Spinal cord (tissue), 10 donors: ENCODE measurements at places on chromosomes 5 and 9.
A peak's percentile ranks its signal among the peaks of the same experiment; 100 is the strongest.

DNA sequence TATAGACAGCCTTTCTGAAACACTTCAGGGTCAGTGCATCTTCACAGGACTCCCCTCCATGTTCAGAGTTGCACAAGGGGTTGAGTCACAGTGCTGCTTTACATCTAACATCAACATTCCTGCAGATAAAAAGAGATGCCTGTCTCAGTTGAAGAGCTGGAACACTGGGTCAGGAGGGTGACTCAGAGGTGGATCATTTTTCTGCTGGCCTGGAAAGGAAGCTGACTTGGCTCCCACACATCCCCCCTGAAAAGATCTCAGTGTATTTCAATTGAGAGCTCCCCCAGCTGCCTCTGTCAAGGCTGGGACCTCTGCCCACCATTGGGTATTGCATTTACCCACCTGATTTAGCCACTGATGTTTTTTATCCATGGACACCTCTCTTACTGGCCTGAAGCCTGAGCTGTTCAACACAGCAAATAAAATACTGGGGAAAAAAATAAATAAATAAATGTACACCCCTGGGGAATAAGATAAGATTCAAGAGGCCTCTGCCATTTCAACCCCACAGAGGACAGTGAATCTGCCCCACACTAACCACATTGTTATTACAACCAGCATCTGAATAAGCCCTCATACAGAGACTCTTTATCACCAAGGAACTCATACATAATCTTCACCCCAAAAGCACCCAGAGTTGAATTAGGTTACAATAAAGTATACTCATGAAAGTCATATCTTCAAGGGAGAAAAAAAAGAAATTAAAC is 716.4 kb downstream of the SEMA5A start:
- DNase-seq, result no peak

DNA sequence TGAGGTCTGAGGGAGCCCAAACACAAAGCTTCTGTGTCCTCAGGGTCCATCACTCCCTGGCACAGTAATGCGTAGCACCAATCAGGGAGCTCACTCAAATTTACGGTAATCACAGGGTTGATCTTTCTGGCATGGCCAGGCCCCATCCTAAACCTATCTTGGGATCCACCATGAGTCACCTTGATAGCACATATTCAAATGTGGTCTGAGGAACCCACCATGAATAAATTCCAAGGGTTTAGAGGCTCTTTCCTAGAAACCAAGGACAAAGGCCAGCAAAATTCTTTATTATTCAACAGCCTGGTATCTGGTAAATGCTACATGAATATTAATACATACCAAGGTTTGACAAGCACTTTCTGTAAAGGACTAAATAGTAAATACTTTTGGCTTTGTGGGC is 254.5 kb downstream of the TLR4 start:
- DNase-seq, result no peak

- no peak for DNase-seq
Measured at GRCh38 chr5:32197032-32197431, 22.9 kb upstream of the GOLPH3 start.

DNA sequence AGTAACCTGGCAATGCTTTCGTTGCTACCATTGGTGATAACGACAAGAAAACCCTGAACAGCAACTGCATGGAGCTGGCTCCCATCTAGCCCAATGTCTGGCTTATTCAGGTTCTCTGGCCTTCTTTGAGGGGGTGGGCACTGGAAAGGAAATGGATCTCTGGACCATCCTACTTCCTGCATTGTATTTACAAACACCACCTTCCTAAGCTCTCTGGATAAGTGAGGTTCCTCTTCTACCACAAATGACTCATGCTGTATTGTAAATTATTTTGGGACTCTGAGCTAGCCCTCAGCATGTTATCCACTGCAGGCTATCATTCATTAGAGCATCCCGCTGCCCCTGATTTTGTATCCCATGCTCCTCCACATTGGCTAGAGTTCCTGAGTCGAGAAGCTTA is 136.9 kb upstream of the KLF9 start:
- DNase-seq, result no peak

DNA sequence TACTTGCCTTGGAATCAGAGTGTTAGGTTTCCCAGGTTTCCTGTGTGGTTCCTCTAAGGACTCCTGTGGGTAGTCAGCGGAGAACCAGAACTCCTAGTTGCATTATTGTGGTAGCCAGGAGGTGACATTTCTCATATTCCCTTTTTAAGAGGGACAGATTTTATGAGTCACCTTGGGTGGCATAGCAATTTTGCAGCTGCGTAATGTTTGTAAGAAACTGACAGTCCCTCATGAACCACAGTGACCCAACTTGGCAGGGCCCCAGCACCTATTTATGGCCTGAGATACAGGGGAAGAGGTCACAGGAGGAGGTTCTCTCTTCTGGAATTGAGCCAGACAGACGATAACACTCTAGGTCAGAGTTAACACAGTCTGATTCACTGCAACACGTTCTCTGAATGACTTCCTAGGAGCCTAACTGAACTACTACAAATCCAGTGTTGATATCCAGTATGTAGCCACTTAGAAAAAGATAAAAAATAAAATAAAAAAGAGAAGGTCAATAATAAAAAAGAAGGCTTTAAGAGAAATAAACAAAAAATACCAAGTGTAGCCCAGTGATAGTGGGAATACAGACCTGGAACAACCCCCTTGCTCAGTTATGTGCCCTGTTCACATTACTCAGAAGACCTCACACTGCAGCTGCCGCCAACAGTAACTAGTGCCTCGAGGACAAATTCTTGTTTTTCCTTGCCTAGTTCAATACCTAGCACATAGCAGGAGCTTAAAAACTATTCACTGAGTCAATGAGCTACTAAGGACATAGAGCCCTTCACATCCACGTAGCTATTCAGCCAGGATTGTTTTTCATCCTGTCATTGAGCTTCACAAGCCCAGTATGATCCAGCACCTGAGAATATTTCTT is 50.7 kb upstream of the VLDLR start:
- DNase-seq, result peak; percentile 27

DNA sequence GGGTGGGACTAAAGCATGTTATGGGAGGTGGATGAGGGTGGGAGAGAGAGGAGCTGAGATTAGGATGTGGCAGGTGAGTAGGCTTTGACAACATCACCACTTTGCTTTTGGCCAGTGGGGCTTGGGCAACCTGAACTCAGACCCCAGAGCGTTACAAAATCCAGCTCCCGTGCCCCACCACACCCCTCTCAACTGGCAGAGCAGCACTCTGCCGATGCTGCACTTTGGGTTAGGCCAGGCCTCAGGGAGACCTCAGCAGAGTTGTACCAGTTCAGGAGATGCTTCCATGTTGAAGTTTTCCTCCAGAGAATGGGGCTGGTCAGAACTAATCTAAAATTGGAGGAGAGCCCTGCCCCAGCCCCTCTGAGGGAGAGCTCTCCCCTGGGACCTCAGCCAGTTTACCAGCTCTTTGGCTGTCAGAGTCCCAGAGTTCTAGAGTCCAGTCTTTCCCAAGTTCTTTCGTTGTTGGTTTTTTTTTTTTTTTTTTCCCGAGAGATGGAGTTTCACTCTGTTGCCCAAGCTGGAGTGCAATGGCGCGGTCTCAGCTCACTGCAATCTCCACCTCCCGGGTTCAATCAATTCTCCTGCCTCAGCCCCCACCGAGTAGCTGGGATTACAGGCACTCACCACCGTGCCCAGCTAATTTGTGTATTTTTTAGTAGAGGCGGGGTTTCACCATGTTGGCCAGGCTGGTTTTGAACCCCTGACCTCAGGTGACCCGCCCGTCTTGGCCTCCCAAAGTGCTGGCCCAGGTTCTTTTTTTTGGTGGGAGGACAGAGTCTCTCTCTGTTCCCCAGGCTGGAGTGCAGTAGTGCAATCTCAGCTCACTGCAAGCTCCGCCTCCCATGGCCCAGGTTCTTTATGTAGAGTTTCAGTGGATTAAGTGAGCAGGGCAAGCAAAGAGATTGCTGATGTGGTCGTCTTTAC is 17.8 kb downstream of the NUDT2 start:
- DNase-seq, result no peak

GRCh38 chr9:119963798-119964372 is 594.6 kb upstream of the BRINP1 start:
- DNase-seq, result no peak

GRCh38 chr9:98263080-98263479 is 7.6 kb upstream of the TBC1D2 start:
- DNase-seq, result no peak

GRCh38 chr9:123460091-123460490 is 104.1 kb downstream of the CRB2 start:
- DNase-seq, result no peak

GRCh38 chr5:159104759-159105144 is 5.0 kb upstream of the EBF1 start:
- no peak for DNase-seq

DNA sequence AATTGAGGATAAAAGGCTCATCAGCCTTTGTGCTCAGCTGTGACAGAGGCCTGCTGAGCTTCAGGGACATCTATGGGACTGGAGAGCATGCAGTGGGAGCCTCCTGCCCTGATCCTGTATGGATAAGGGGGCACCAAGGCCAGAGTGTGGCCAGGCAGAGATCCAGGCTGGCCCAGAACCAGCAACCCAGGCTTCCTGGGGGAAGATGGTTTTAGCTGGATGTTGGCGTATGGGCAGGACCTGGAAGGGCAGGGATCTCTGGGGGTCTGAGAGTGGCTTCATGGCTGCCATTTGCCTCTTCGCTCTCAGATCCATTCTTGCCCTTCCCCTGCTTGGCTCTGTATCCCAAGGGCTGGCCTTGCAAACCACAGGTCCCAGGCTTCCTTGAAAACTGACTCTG is 169.9 kb downstream of the MACROH2A1 start:
- DNase-seq, result no peak

- no peak for DNase-seq
Measured at GRCh38 chr9:125835655-125836054, 88.5 kb downstream of the PBX3 start.

GRCh38 chr9:121286973-121287741 is 19.2 kb downstream of the GSN start:
- DNase-seq, result no peak

DNA sequence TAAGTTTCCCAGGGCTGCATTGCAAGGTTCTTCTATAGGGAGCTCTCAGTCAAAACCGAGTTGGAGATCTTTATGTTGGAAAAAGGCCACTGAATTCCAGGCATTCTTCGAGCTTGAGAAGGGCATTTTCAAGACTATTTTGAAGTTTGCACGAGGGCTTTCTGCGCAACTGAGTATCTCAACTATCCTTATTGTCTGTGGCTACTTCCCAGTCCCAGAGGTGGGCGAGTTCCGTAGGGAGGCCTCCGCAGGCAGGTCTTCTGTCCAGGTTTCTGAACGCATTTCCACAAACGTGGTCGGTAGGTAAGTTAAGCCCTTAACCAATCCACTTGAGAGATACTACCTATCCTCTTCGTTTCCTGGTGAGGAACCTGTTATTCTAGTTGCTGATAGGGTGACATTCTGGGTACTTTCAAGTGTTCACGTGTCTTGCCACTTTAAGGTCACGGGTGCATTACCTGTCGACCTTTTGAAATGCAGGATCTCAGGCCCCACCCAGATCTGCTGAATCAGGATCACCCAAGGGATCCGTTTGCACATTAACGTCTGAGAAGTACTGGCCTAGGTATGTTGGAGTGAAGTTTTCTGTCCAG is 51.4 kb upstream of the TJP2 start:
- peak; percentile 59 for DNase-seq

DNA sequence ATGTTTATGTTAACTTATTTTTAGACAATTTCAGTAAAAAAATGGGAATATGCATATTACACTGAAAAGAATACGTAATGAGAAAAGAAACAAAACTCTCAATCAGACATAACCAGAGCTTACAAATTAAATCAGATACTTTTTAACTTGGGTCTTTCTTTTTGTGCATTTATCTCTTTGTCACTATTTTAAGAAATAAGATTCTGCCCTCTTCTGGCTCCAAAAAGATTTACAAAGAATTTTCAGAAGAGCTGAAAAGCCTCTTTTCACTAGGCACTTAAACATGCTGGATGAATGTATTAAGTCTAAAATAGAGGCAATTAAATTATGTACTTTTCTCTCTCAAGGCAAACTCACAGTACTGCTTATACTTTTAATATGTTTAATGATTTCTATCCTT is 55.5 kb downstream of the CEP120 start:
- DNase-seq, result no peak

- no peak for DNase-seq
Measured at GRCh38 chr5:154384480-154385235, 61.1 kb upstream of the SAP30L start.

GRCh38 chr9:125142560-125143376 is 560 bp downstream of the SCAI start:
- DNase-seq, result no peak

GRCh38 chr9:113183956-113184488 is 33.2 kb downstream of the SLC31A2 start:
- DNase-seq, result no peak

DNA sequence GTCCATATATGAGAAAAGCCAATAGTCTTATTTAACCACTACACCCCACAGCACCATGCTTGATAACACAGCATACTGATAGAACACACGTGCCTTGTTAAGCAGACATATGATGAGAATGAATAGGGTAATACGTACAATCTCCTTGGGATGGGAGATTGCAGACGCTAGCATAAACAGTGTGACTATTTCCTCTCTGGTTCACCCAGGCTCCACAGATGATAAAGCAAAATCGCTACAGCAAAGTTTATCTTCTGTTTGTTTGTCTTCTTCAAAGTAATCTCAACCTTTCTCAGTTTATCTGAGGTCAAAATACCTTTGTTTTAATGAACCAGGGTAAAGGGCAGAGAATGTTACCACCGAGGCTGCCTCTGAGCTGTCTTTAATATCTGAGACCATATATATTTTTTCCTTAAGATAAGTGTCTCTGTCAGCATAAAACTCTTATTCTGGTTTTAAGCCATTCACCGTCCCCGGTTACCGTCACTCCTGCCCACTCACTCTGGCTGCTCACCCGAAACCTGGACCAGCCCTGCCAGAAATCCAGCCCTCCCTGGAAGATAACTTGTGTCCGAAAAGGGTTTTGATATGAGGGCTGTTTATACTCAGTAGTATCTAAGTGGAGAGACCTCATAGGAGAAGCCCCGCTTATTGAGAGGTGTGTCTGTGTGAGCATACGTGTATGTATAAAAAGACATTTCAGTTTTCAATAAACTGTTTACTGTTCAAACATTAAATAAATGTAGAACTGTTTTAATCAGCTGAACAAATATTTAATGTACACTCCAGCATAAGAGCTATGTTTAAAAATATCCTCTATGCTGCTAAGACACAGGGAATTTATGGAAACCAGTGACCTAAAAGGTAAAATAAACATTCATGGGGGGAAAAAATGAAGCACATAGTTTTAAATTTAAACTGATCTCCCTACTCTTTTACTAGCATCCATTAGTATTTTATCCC is 465.4 kb downstream of the RASEF start:
- DNase-seq, result no peak

DNA sequence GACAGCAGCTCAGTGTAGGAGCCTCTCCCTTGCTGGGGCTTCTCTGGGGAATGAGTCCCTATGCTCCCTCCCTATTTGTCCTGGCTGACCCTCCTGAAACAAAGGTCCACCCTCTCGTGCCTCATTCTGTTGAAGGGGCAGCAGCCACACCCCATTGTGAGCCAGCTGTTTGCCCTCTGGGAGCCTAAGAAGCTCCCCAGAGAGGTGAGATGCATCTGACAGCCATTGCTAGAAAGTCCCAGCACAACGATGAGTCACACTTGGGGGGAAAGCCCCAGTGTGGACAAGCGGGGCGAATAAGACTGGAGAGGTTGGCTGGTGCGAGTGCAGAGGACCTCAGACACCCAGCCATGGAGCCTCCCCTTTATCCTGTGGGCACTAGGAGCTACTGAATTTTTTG is 101.4 kb downstream of the PPARGC1B start:
- no peak for DNase-seq
